ENCODE measurements at places on chromosomes 1 and 21.

GRCh38 chr1:86773341-86774288 lies 69.2 kb downstream of the SH3GLB1 start:
- DNase-seq = no peak

- no peak for DNase-seq
These were observed 85.4 kb upstream of the CD53 start for GRCh38 chr1:110787328-110788071.

DNA sequence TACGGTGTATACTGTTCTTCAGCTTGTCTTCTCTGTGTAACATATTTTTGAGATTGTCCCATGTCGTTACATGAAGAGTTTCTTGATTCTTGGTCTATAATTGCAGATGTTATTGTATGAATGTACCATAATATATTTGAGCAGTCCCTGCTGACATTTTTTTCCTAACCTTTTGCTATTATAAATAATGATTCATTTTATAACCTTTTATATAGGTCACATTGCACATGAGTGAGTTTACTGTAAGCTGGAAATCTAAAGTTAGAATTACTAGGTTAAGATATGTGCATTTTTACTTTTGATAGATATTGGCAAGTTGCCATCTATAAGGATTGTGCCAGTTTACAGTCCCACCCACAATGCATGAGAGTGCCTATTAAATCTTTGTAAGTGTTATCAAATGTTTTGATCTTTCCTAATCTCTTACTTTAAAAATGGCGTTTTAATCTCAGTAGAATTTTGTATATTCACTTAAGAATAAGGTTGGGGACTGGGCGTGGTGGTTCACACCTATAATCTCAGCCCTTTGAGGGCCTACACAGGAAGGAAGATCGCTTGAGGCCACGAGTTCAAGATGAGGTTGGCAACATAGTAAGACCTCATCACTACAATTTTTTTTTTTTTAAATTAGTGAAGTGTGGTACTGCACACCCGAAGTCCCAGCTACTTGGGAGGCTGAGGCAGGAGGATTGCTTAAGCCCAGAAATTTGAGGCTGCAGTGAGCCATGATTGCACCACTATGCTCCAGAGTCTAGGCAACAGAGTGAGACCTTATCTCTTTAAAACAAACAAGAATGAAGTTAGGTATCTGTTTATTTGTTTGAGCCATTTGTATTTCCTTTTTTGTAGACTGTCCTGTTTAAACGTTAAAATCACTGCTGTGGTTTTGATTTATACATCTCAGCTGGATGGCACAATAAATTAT lies 36.5 kb downstream of the ZMYM1 start:
- no peak for DNase-seq

DNA sequence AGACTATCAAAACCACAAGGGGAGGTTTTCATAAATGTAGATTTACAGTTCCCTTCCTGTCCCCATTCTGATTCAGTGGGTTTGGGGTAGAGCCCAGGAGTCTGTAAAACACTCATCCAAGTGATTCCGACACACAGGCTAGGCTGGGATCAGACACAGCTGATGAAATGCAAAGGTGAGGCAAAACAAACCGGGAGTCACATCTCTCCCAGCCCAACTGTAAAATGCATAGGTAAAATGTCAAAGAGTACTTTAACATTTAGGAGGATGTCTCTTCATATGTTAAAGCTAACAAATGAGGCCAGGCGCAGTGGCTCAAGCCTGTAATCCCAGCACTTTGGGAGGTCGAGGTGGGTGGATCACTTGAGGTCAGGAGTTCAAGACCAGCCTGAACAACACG lies 45.0 kb downstream of the ZNF281 start:
- DNase-seq = no peak

DNA sequence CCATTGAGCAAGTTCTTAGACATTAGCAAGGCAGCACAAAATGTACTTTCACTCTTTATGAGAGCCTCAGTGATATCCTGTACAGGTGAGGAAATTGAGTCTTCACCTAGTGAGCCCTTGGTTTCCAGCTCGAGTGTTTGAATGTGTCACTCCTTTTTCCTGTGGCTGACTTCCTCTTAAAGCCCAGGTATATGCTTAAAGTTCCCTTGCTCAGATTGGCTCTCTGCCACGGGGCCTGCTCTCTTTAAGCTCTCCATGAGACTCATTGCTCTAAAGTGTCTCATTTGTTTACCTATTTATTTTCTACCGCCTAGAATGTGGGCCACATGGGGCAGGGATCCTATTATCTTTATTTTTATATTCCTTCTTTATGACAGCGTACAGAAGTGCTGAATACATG lies 324.9 kb downstream of the SIPA1L2 start:
- DNase-seq = no peak

DNA sequence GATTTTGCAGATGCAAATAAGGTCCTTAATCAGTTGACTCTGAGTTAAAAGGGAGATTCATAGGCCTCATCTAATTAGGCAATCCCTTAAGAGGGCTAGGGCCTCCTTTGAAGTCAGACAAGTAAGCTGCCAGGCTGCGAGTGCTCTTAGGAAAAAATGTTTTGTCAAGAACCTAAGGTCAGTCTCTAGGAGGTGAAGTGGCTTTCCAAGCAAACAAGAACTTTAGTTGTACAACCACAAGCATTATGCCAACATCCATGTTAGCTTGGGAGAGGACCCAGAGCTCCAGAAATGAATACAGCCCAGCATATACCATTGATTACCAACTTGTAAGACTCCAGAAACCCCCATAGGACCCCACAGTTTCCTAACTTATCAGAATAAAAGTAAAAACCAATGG lies 1366.2 kb downstream of the PLA2G4A start:
- no peak for DNase-seq

DNA sequence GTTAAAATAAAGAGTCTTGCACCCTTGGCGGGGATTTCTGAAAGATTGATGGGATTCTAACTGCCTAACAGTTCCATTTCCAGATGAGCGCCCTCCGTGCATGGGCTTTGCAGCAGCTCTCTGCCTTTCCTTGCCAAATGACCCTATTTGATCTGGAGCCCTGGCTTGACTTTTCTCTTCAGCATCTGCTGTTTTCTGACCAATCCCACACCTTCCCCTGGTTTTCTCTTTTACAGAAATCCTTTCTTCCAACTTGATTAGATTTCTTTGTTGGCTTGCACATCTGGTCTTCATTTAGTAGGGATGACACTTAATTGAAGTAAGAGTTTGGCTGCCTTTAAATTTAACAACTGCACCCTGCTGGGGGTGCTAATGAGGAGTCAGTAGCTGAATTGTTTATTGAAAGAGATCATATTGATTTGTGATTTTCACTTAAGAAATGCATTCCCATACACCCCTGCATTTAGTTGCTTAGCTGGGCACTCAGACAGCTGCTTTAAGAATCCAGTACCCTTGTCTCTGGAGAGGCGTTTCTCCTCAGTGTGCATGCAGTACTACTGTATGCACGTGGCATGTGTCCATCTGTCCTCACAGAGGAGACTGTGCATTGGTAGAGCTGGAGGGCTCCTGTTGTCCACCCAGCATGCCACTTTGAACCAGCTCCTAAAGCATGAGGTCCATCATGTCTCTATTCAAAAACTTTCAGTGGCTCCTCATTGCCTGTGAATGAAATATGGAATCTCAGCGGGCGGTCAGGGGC lies 99.7 kb downstream of the NOS1AP start:
- no peak for DNase-seq

DNA sequence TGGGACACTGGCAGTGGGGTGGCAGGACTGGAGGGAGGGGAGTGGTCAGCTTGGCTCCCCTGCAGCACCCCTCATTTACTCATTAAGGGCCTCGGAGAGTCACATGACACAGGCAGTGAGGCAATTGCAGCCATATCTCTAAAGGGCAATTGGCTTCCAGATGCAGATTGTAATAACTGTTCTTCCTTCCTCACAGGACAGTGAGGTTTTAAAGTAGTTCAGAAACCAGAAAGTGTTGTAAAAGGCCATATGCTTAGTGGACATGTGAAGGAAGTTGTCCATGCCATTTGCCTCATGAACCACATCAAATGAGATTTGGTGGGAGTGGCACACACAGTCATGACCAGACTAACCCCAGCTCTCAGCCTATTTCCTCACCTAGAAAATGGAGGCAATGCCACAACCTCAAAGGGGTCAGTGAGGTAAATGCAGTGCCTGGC lies 11.1 kb downstream of the MTX1 start:
- no peak for DNase-seq

DNA sequence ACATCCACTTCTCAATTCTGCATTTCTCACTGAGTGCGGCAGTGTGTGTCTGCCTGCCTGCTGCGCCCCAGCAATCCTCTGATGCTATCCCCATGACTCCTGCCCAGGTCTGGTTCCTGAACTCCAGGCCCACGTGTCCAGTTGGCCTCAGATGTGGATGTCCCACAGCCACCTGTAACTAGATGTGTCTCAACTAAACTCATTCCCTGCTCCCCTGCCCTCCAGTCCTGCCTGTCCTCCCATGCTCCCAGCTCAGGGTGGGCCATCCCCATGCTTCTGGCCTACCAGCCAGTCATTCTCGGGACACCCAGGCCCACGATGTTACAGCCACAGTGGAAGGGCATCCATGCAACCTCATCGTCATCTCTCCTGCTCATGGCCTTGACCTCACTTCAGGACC lies 76.8 kb downstream of the STUM start:
- no peak for DNase-seq

DNA sequence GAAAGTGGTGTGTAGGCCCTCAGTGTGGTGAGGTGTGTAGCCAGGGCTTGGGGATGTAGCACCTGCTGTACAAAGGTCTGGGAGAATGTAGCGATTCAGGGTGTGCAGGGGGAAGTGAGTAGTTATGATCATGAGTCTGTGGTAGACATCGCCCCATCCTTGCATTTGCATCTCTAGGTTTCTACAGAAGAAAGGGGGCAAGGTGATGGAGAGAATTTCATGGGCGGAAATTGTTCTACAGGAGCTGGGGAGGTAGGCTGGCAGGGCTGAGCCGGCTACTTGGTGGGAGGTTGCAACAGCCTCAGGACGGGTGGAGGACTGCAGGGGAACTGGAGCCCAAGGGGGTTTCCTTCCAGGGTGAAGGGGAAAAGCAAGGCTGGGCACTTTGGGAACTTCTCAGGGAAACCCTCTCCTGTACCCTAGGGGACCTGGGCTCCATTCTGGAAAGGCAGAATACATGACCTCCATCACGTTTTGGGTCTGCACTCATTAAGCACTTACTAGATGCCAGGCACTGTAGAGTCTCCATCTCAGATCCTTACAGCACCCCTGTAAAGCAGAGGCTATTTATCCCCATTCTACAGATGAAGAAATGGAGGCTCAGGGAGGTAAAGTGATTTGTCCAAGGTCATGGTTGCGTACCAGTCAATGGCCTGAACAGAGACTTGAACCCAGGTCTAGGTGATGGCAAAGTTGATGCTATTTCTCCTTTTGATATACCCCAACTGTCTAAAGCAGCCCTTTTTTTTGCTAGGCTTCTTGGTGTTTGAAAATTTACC lies 14.5 kb upstream of the TNFRSF1B start:
- DNase-seq = no peak

- no peak for DNase-seq
These were observed 166.9 kb upstream of the SYT6 start for GRCh38 chr1:114320586-114320985.

GRCh38 chr1:205989786-205990185 lies 13.4 kb downstream of the RAB7B start:
- no peak for DNase-seq

DNA sequence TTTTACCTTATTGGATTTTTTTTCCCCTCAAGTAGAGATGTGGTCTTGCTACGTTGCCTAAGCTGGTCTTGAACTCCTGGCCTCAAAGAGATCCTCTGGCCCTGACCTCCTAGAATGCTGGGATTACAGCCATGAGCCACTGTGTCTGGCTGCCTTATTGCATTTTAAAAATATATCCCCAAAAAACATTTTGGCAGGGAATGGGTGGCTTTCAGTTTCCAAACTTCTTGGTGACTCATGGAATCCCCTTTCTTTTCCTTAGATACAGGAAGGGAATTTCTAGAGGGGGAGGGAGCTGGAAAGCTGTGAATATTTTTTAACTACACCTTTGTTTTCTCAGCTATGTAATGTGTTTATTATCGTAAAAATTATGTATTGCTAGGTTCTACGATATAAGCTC lies 73.3 kb downstream of the SNRPE start:
- DNase-seq = no peak

- no peak for DNase-seq
These were observed 482.9 kb downstream of the PTPRU start for GRCh38 chr1:29719253-29719652.

DNA sequence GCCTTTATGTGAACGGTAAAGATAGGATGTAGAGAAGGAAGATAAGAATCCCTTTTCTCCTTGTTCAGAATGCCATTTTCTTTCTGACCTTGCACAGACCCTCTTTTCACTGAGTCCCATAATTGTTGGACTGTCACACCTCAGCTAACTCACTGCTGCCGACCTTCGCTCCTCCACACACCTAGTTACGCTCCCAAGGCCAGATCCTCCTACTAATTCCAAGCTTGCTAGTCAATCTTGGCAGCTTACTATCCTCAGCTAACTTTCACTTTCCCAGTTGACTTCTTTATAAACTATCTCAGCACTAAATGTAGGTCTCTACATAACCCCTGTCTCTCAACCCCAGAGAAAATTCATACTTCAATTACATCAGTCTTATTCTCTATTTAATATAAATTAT lies 471.8 kb upstream of the PRMT6 start:
- no peak for DNase-seq

DNA sequence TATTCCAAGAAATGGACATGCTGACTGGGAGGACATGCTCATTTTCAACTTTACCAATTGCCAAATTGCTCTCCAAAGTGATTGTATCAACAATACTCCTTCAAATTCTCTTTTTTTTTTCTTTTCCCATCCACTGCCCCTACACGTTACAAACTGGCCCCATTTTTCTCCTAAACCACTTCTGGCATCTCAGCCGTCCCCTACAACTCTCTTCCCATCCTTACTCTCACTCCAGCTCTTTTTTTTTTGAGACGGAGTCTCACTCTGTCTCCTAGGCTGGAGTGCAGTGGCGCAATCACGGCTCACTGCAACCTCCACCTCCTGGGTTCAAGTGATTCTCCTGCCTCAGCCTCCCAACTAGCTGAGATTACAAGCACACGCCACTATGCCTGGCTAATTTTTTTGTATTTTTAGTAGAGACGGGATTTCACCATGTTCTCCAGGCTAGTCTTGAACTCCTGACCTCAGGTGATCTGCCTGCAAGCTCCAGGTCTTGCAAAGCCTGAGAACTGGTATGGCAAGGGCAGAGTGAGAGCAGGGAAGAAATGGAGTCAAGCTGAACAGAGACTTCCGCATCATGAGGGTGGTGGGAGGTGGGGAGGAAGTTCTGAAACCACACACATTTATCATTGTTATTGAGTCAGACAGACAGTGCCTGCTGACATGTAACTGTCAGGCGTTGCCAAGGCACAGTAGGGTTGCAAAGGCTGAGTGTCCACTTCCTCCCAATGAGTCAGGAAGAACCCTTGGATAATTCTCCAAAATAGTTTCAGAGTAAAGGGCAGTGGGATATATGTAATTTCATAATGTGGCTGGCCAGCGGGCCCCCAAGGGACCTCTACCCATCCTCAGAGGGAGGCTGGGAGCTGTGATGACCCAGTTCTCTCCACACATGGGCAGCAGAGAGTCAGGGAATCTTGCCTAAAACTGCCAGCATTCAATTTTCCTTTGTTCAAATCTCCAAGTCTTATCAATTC lies 17.4 kb downstream of the CELA3A start:
- no peak for DNase-seq
